ENCODE measurements at places on chromosomes 7 and 10. TPM values are rescaled to one million over a fixed set of nuclear protein-coding genes. Genes with fewer than 3 reads are reported as not detected.

The PTPN12 gene
- total RNA-seq: 11.3 TPM

The AOAH gene
- 26.4 TPM for total RNA-seq

The SUN3 gene
- not detected for total RNA-seq

DNA sequence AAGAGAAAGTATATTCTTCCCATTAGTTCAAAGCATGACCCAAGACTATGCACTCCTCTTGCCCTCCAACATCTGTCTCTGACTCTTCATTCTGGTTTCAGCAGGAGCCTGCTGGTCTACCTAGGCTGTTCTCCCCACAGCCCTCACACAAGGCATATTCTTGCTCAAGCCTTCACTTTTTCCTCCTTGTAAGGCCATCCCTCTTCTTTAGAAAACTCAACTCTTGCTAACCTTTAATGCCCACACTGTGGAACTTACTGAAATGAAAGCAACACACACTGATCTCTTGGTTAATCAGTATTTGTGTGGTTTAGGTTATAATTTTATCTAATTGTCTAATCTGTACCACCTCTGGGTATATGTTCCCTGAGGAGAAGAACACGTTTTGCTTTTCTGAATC is 75.8 kb downstream of the PRKCQ start:
- DNase-seq: no peak

GRCh38 chr7:129421717-129422250 is 12.4 kb upstream of the STRIP2 start:
- no peak for DNase-seq

DNA sequence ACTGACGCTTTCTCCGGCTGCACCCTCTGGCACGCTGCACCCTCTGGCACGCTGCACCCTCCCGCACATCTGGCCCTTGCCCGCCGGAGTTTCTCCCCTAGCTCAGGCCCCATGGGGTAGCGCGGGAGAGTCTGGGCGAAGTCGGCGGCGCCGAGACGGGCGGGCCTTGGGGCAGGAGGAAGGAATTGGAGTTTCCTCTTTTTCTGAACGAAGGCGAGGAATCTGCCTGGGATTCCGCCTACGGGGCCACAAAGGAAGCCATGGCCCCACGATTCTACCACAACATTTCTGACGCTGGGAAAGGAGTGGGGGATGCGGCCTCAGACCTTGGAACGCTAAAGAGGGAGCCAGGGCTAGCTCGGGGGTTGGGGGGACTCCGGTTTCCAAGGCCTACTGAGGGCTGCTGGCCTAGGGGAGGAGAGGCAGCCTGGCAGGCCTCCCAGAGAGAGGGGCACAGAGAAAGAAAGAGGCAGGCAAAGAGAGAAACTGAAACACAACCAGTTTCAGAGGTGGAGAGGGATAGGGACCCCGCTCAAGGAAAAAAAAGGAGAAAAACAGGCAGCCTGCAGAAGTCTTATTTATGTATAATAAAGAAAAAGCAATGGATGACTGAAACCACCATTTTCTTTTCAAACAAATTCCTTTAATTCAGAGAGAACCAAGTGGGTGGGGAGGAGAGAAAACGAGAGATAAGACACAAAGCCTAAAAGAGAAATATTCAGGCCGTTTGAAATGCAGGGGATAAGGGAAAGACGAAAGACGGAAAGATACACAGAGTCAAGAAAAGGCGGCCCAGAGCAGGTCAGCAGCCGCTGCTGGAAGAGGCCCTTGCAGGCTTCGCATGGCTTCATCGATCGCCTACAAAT is 4.3 kb downstream of the TLX1 start:
- no peak for DNase-seq

DNA sequence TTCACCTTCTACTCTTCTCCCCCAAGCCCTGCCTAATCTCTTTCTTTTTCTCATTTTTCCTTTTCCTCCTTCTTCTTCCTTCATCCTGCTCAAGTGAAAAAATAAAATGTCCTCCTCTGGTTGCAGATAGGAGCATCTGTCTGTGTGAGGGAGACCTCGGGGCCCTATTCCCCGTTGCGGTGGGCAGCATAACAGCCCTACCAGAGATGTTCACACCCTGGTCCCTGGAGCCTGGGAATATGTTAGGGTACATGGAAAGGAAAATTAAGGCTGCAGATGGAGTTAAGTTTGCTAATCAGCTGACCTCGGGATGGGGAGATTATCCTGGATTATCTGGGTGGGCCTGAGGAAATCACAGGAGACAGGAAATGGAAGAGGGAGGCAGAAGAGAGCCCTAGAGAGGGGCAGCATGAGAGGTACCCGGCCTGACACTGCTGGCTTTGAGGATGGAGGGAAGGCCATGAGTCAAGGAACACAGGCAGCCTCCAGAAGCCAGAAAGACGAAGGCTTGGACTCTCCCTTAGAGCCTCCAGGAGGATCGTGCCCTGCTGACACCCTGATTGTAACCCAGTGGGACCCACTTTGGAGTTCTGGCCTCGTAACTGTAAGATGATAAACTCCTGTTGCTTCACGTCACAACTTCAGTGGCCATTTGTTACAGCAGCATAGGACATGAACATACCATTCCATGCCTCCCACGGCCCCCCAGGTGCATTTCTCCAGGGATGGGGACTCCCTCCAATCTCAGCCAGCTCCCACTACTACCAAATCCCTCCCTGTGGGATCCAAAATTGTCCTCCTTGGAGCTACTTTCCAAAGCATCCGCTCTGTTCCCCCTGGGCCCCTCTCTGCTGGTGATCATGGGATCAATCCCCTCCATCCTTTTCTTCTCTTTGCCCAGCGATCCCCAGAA is 39.0 kb upstream of the ZMIZ1 start:
- DNase-seq: no peak
